ENCODE measurements at places on chromosomes 2 and 18. TPM values are rescaled to one million over a fixed set of nuclear protein-coding genes. Genes with fewer than 3 reads are reported as not detected.

- peaks cover 54% of the 10 kb centered on the region for H3K36me3 ChIP-seq
- no peaks in the 10 kb centered on the region for H3K27me3 ChIP-seq
- DNase-seq: no peak
- peaks cover 51% of the 10 kb centered on the region for H3K4me1 ChIP-seq
- H3K4me3 ChIP-seq: no peak overlapping the region
- no peak overlapping the region for H3K27ac ChIP-seq
Measured at GRCh38 chr18:58698701-58699193, 27.5 kb downstream of the MALT1 start.

DNA sequence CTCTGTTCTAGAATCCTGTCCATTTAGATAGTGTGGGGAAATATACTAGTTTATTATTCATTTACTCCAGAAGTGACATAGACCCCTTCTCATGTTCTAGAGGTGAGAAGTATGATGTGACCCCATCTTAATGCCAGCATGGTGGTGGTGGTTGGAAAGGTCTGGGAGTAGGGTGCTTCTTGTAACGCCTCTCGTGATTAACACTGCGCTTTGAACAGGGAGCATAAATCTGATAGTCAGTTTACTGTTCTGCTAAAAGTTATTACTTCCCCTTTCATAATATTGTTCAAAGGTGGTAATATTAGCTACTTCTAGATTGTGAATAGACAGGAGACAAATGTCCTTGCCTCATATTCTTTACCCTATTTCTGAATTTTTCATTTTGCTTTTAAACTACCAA is 35.6 kb downstream of the EHBP1 start:
- no peaks in the 10 kb centered on the region for H3K36me3 ChIP-seq
- H3K27ac ChIP-seq: no peak overlapping the region
- DNase-seq: no peak
- no peak overlapping the region for H3K4me3 ChIP-seq
- peaks cover 30% of the 10 kb centered on the region for H3K4me1 ChIP-seq

GRCh38 chr2:18467749-18468360 is 92.6 kb downstream of the RDH14 start:
- H3K4me1 ChIP-seq: no peaks in the 10 kb centered on the region
- peaks cover 14% of the 10 kb centered on the region for H3K27me3 ChIP-seq
- no peaks in the 10 kb centered on the region for H3K36me3 ChIP-seq
- no peak for DNase-seq
- H3K4me3 ChIP-seq: no peak overlapping the region

DNA sequence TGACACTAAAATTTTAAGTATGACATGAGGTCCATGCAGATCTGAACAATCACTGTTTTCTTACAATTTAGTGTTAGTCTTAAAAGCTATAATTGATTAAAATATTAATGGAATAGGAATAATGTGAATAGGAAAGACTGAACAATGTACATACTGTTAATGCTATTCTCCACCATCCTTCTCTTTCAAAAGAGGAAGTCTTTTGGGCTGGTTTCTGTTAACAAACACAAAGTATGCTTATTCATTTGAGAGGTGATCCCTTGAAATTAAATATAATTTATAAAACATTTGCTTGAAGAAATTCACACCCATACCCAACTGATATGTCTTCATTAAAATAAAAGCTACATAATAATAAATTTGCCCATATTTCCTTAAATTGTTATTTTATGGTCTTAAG is 2.3 kb downstream of the STPG4 start:
- H3K27me3 ChIP-seq: no peaks in the 10 kb centered on the region
- peaks cover 33% of the 10 kb centered on the region for H3K36me3 ChIP-seq
- H3K4me1 ChIP-seq: peaks cover 15% of the 10 kb centered on the region
- DNase-seq: no peak
- no peak overlapping the region for H3K4me3 ChIP-seq
- H3K27ac ChIP-seq: no peak overlapping the region

DNA sequence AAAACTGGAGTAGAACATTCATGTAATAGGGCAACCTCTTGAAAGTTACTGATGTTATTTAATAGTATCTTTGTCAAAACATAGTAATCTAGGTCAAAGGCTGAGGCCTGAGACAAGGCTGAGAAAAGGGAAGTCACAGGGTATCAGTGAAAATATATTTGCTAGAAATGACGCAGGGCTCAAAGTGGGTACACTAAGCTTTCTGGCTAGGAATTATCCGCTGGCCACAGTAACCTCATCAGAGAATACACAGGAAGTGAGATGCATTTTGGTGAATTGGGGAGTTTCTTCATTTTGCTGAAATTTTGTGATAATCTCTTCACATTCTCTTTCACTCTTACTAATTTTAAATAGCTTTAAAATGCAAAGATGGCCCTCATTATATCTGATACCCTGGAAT is 206.8 kb downstream of the OTX1 start:
- H3K27ac ChIP-seq: no peak overlapping the region
- no peaks in the 10 kb centered on the region for H3K27me3 ChIP-seq
- peaks cover 7% of the 10 kb centered on the region for H3K4me1 ChIP-seq
- no peak overlapping the region for H3K4me3 ChIP-seq

DNA sequence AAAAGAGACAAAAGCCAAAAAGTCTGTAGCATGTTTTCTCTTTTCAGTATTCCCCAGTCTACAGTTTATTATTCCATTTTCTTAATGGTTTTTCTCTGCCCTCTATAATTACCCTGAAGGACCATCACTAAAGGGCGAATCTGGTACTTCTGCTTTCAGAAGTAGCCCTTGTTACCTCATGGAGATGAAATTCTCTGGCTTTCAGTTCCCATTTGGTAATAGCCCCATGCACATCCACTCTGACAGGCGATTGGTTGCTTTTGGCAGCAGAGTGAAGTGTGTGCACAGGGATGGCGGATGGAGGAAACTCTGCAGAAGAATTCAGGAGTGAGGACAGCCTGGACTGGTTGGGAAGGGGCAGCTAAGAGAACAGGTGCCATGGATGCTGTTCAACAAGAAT is 66.3 kb upstream of the NABP1 start:
- no peak for DNase-seq
- no peaks in the 10 kb centered on the region for H3K27me3 ChIP-seq
- no peak overlapping the region for H3K27ac ChIP-seq
- peaks cover 19% of the 10 kb centered on the region for H3K4me1 ChIP-seq

Gene FSHR
- not detected for total RNA-seq

Gene REG1B
- not detected for total RNA-seq

Gene FKBP7
- 4.7 TPM for total RNA-seq

Gene FHL2
- total RNA-seq: 4.7 TPM

Gene SLC4A3
- total RNA-seq: not detected

Gene ZAP70
- total RNA-seq: 198 TPM
